AG09319 (cell line): ENCODE measurements at places on chromosomes 5 and 9.

DNA sequence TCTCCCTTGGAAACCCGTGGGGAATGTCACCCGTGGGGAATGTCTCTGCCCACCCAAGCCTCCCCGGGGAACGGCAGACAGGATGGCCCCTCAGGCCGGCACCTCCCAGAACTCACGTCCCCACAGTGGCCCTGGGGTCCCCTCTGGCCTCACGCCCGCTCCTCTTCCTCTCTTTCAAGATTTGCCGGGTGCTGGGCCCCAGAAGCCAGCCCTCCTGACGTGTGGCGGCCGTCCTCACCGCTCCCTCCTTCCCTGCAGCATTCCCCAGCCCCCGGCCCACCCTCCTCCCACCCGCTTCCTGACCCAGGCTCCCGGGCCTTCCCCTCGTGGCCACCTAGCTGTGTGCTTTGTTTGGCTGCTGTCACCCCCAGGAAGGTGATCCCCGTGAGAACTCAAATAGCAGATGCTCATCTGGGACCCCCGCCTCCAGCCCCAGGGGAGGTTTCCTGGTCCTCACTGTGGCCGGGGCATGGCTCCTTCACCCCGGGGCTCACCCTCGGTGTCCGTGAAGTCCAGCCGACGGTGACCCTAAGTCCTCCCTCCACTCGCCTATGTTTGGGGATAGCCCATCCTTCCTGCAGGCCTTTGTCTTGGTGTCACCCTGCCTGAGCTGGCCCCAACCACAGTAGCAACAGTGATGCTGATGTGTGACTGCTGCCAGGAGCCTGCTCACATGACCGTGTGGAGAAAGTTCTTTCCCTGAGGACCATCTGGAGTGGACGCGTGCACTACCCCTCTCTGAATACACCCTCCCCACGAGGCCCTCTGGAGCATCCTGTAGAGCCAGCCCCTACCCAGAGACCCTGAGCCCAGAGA lies 163.3 kb upstream of the IER5L start:
- no peak for DNase-seq

GRCh38 chr5:92378966-92379611 lies 996.0 kb upstream of the ARRDC3 start:
- DNase-seq = no peak

- no peak for DNase-seq
Measured at GRCh38 chr9:36764364-36765076, 191.8 kb downstream of the MELK start.

GRCh38 chr5:76223696-76224095 lies 140.5 kb downstream of the SV2C start:
- no peak for DNase-seq

DNA sequence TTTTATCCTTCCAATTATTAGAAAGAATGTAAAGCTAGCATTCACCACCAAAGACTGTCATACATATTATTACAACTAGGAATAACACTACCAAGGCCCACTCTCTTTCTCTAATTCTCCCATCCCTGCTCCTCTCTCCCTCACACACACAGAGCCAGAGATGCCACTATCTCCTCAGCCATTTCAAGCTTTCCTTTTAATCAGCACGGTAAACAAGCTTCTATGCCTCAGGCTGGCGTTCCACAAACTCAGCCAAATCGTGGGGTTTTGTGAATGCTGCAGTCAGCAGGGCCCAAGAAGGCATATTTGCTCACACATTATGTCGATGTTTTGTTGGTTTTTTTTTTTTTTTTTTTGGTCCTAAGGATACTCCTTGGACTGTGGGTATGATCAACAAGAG lies 979.9 kb upstream of the DMAC1 start:
- DNase-seq = no peak

DNA sequence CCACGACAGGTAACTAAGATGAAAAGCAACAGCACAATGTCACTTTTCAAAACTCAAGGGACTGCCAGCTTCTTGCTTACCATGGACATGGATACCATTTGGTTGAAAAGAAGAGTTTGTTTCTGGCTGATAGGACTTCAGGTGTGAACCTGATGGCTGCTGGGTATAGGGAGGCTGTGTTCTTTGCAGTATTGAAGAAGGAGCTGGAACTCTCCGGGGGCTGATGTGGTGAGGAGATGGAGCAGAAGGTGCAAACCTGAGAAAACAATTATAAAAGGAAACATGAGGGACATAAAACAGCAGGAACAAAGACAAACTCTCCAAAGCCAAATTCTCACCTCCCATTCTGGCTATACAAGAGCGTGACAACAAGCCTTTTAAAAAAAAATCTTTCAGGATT lies 330.1 kb upstream of the RFX3 start:
- no peak for DNase-seq

DNA sequence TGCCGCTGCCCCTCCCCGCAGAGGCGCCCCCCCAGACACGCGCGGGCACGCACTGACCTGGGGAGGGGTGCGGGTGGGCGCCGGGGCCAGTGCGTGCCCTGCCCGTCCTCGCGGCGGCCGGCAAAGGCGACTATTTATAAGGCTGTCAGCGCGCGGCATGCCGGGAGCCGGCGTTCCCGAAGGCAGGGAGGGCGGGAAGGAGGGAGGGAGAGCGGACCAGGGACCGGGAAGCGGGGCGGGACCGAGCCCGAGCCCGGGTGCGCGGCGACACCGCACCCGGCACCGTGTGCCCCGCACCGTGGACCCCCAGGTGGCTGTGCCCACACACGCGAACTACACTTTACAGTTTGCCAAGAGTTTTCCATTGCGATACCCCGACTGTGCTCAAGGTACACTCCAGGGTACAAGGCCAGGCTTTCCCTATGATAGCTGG lies at the start of gene AK1:
Gene AK1 (minus strand): TSS at position 110 of the 433 bp plus-strand sequence. CDS start 3,058 bp downstream, outside the sequence.
- no peak for DNase-seq

GRCh38 chr5:102231693-102232619 lies 64.1 kb downstream of the SLCO4C1 start:
- no peak for DNase-seq

GRCh38 chr5:169651526-169651925 lies 14.5 kb downstream of the DOCK2 start:
- DNase-seq = no peak

DNA sequence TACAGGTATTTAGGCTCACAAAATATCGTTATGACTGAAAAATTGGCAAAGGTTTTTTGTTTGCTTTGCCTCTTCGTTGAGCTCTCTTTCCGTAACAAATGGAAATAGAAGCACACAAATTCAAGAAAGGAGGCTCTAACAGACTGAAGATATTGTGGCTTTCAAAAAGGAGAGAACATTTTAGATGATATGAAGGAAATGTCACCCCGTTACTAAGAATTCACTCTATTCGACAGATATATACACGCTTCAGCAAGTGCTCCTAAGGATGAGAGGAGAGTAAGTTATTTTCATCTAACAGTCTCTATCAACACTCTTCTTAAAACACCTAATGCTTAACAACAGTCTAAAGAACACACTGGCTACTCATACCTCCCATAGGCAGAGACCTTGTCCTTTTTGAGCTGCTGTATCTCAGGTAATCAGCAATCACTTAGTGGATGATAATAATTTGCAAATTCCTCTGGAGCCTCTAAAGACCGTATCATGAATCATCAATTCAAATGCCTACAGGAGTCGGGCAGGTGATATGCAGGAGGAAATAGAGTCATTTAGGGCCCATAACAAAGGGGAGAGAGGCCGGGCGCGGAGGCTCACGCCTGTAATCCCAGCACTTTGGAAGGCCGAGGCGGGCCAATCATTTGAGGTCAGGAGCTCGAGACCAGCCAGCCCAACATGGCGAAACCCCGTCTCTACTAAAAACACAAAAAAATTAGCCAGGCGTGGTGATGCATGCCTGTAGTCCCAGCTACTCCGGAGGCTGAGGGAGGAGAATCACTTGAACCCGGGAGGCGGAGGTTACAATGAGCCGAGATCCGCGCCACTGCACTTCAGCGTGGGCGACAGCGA lies 1.4 kb upstream of the HSDL2 start:
- DNase-seq = no peak

- DNase-seq = no peak
Measured at GRCh38 chr5:112703866-112704820, 33.5 kb upstream of the APC start.

GRCh38 chr5:58944221-58944620 lies 361.3 kb downstream of the RAB3C start:
- DNase-seq = no peak

DNA sequence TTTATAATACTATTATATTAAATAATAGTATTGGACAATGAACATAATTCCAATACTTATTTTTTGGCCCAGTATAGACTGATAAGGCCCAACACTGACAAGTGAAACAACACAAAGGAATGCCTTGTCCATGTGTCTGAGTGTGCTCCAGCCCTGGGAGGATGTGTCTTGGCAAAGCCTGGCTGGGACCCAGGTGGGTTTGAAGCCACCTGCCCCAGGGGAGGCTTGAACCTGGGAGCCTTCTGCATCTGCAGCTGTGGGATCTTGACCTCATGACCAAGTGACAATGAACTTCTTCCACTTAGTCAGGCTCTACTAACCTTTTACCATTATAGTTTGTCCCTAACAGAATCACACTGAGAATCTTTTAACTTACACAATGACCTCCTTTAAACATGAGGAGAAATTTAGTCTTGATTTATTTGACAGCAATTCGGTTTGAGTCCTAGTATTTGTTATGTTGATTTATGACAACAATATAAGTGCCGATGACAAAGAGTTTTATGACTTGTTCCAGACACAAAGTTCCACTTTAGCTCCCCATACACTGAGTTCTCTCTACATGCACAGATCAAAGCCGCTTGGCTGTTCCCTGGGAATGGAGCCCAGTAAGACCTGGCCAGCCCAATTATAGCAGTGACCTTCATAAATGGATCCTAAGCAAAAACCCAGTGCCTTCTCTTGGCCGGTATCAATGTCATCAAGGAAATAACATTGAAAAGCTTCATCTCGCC lies 294.5 kb downstream of the CTNND2 start:
- DNase-seq = no peak

- no peak for DNase-seq
Measured at GRCh38 chr9:106862110-106862820, 701 bp upstream of the ZNF462 start.

- DNase-seq = no peak
Measured at GRCh38 chr5:54653956-54654614, 136.5 kb downstream of the SNX18 start.

DNA sequence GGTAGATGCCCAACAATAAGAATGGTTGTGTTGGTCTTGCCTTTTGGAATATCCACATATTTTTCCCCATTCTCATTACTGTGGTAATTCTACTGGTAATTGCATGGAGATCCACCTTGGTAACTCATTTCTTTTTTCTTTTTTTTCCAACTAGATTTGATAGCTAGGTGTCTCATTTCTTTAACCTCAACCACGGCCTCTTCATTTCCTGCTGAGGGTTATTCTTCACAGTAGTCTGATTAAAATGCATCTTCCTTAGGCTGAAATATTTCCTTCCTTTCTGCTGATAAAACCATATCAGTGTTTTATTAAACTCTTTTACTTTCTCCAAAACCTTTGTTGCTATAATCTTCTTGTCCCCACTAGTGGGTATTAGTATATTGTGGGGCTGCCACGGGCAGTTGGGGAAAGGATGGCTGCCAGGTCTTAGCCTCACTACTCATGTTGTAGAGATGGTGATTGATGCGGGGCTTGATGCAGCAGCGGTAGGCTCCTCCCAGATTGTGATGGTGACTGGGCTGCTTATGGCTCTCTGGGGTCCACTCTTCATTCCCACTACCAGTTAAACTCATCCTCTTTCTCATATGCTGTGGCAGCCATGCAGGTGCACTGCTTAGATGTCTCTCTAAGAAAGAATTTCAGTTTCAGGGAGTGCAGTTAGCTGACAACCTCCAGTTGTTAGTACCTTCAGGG lies 35.9 kb downstream of the KIF2A start:
- no peak for DNase-seq

DNA sequence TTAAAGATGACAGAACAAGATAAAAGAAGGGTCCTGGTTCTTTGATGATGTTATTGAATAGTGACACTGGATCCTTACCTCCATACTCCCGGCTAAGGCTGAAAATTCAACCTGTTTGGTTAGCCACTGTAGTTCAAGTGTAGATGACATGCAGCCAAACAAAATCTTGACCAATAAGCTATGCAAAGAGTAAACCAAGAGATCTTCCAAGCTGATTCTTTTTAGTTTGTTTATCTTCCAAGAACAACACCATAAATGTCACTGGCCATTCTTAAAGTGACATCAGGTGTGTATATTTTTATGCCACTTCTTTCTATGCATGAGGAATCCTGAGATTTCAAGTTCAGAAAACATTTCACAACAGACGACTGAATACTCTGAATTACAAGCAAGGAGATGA lies 141.5 kb upstream of the FST start:
- DNase-seq = no peak

GRCh38 chr9:110179734-110180133 lies 28.2 kb downstream of the C9orf152 start:
- DNase-seq = no peak

DNA sequence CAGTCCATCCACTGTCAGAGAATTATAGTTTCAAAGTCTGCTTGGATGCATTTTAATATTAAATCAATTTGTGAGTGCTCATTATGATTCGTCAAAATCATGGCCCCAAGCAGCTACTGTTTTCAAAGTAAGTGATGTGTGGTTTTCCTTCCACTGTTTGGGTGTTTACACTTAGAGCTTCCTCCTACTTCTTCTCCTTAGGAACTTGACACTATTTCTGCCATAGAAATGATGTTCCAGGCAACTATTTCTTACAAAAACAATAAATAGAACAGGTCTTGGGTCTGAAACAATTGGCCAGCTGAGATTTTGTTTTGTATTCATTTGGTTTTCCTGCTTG lies 132.8 kb upstream of the RAI14 start:
- DNase-seq = no peak

DNA sequence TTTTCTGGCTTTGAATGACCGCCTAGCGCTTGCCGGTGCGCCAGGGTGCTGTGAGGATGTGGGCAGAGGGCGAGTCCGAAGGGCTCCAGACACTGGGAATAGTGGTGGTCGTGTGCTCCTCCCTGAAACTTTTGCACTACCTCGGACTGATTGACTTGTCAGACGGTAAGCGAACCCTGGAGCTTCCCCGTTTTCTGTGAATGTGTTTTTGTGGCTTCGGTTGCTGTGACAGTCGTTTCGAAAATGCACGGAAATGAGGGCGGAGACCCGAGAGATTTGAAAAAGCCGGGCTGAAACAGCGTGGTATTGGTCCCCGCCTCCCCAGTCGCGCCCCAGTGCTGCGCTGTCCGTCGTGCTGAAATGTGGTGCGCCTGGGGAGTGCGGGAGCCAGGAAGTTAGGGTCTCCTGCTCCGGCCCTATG lies 102.5 kb upstream of the GABRP start:
- no peak for DNase-seq

DNA sequence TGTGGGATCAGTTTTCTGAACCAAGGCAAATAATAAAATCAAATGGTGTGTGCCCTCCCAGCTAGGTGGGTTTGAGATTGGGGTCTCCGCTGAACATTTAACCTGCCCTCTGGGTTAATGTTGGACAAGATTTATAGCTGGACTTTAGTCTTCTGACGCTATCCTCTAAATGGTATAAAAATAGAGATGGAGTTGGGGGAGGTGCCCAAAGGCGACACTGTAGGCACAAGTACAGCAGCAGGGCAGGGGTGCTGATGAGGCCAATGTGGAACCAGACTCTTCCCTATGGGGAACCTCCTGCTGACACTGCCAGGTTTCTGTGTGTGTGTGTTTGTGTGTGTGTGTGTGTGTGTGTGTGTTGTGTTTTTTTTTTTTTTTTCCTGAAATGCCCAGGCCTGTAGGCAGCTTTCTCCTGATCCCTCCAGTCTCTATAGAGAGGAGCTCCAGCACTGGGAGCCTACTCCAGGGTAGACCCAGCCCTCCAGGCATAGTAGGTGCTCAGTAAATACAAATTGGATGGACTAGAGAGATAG lies 37.9 kb downstream of the PCDH1 start:
- no peak for DNase-seq
